ENCODE measurements at places on chromosomes 11 and 22.

GRCh38 chr11:5300251-5300650 lies 1.5 kb downstream of the OR51B4 start:
- H3K4me1 ChIP-seq: no peaks in the 10 kb centered on the region
- no peak for DNase-seq
- H3K4me3 ChIP-seq: no peak overlapping the region
- H3K27me3 ChIP-seq: peaks cover 33% of the 10 kb centered on the region
- H3K36me3 ChIP-seq: no peaks in the 10 kb centered on the region
- no peak overlapping the region for H3K27ac ChIP-seq

DNA sequence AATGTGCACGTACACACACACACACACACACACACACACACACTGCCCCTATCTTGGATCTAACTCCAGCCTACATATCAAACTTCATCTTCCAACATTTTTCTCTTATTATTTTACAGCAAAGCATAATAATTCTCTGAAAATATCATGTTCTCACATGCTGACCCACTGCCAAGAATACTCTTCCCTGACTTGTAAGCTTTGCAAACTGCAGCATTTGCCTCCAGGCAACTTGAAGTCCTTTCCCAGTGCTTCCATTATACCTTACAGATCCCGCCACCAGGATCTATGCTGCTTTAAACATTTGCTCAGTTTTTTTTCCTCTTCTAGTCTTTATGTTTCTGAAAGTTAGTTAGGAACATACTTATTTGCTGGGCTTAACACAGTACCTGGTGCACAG lies 483.3 kb upstream of the ARHGAP42 start:
- H3K36me3 ChIP-seq: no peaks in the 10 kb centered on the region
- no peak for DNase-seq
- H3K4me1 ChIP-seq: no peaks in the 10 kb centered on the region
- H3K4me3 ChIP-seq: no peak overlapping the region

DNA sequence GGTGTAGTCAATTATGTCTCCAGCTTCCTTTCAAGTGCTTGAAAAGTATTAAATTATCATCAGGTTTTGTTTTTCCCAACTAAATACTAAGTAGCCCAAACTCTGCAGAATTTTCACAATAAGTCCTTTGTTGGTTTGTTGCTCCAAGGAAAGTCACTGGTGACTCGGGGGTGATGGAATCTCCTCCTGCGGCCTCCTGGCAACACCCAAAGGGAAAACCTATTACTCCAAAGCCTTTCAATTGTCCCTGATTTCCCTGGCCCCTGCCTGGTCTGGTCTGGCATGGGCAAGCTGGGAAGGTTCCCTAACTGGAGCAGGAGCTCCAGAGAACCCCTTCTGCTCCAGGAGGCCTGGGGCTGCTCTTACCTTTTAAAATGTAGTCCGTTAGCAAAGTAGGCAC lies 47.9 kb downstream of the FEZ1 start:
- H3K4me3 ChIP-seq: no peak overlapping the region
- H3K27ac ChIP-seq: no peak overlapping the region
- DNase-seq: no peak
- H3K36me3 ChIP-seq: peaks cover 2% of the 10 kb centered on the region
- H3K4me1 ChIP-seq: peaks cover 3% of the 10 kb centered on the region

GRCh38 chr11:69674267-69674885 lies 777 bp downstream of the LTO1 start:
- DNase-seq: no peak
- H3K4me1 ChIP-seq: peaks cover 28% of the 10 kb centered on the region
- peak overlapping the region; percentile 91 for H3K27ac ChIP-seq
- no peaks in the 10 kb centered on the region for H3K27me3 ChIP-seq
- peak overlapping the region; percentile 94 for H3K4me3 ChIP-seq

GRCh38 chr11:73734993-73735392 lies 25.9 kb downstream of the RAB6A start:
- no peaks in the 10 kb centered on the region for H3K36me3 ChIP-seq
- H3K27me3 ChIP-seq: no peaks in the 10 kb centered on the region
- peaks cover 14% of the 10 kb centered on the region for H3K4me1 ChIP-seq
- DNase-seq: no peak
- no peak overlapping the region for H3K4me3 ChIP-seq

DNA sequence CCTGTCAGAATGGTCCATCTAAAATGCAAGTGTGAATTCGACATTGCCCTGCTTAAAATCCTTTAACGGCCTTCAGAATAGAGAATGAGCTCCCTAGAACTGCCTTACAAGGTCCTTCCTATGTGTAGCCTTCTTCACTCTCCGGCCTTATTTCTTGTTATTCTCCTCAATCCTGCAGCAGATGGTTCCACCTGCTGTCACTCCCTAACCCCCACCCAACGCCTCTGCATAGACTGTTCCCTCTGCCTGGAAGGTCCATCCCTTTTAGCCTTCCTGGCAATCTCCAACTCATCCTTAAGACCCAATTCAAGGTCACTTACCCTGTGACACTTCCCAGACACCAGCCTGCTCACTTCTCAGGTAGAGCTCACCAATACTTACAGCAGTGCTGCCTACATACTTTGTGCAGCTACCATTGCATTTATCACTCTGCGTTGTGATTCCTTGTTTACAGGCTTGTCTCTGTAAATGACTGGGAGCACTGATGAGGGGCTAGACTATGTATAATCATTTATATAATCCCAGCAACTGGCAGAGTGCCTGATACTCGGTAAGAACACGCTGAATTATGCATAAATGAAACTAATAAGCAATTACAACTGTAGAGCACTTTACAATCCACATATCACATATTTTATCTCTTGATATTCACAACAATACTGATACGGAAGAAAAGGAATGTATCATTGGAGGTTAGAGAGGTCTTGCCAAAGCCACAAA lies 58.9 kb downstream of the CLPB start:
- H3K4me1 ChIP-seq: peaks cover 9% of the 10 kb centered on the region
- no peak for DNase-seq
- no peaks in the 10 kb centered on the region for H3K27me3 ChIP-seq
- peaks cover 16% of the 10 kb centered on the region for H3K36me3 ChIP-seq
- no peak overlapping the region for H3K27ac ChIP-seq

DNA sequence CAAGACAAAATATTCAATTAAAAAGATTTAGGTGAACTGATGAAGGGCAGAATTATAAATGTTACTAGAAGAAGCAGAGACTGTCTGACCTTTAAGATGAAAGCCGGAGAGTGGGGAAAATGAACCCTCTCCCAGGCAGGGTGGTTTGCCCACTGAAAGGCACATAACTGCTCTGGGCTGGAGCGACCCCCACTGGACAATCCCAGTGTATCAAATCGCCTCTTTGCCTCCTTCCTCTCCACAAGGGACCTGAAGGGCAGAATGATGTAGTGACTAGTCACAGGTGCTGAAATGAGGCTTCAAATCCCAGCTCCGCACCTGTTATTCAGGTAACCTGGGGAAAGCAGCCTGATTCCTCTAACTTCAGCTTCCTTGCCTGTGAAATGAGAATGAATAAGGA lies 69.0 kb downstream of the EFCAB6 start:
- H3K4me1 ChIP-seq: no peaks in the 10 kb centered on the region
- peaks cover 2% of the 10 kb centered on the region for H3K36me3 ChIP-seq
- peaks cover 20% of the 10 kb centered on the region for H3K27me3 ChIP-seq
- DNase-seq: no peak
- H3K4me3 ChIP-seq: no peak overlapping the region

- no peak for DNase-seq
- peaks cover 51% of the 10 kb centered on the region for H3K4me1 ChIP-seq
- no peaks in the 10 kb centered on the region for H3K36me3 ChIP-seq
- H3K27ac ChIP-seq: peak overlapping the region; percentile 98
Measured at GRCh38 chr11:65891219-65892136, 1.0 kb downstream of the CCDC85B start.

DNA sequence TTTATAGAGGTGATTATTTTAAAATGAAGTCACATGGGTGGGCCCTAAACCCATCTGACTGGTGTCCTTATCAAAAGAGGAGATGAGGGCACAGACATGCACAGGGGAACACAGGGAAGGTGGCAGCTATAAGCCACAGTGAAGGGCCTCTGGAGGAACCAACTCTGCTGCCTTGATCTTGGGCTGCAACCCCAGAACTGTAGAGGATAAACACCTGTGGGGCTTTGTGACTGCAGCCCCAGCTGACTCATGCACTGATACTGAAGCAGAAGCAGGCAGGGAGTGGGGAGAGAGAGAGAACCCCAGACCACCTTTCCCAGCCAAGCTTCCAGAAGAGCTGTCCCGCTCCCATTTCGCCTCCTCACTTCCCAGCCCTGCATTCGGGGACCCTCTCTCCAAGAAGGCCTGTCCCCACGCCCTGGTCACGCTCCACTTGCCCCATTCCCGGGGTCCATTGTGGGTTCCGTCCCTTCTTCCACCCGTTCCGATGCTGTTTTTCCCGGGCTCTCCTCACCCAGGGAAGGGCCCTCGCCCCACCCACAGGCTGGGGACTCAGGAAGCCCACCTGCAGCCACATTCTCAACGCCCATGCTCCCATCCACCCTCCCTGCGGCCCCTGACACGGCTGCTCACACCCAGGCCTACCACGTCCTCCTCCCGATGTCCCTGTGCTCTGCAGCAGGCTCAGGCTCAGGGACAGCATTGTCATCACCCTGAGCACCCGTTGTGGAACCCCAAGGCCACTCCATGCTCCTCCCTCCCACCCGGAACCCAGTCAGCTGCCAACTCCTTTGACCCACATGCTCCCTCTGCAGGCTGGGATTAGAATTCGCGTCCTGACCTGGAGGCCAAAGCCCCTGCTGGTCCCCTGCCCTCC lies 90.8 kb upstream of the SHANK2 start:
- H3K4me1 ChIP-seq: no peaks in the 10 kb centered on the region
- peaks cover 1% of the 10 kb centered on the region for H3K36me3 ChIP-seq
- H3K27me3 ChIP-seq: peaks cover 52% of the 10 kb centered on the region
- no peak for DNase-seq
- H3K27ac ChIP-seq: no peak overlapping the region

- DNase-seq: no peak
- peak overlapping the region; percentile 45 for H3K27ac ChIP-seq
- H3K36me3 ChIP-seq: no peaks in the 10 kb centered on the region
- H3K4me3 ChIP-seq: no peak overlapping the region
- H3K27me3 ChIP-seq: no peaks in the 10 kb centered on the region
Measured at GRCh38 chr11:120431633-120432032, 79.9 kb upstream of the GRIK4 start.

- peak; percentile 0 for DNase-seq
- no peak overlapping the region for H3K27ac ChIP-seq
- H3K36me3 ChIP-seq: no peaks in the 10 kb centered on the region
- H3K27me3 ChIP-seq: peaks cover 13% of the 10 kb centered on the region
Measured at GRCh38 chr11:1075341-1075911, 752 bp downstream of the MUC2 start.

DNA sequence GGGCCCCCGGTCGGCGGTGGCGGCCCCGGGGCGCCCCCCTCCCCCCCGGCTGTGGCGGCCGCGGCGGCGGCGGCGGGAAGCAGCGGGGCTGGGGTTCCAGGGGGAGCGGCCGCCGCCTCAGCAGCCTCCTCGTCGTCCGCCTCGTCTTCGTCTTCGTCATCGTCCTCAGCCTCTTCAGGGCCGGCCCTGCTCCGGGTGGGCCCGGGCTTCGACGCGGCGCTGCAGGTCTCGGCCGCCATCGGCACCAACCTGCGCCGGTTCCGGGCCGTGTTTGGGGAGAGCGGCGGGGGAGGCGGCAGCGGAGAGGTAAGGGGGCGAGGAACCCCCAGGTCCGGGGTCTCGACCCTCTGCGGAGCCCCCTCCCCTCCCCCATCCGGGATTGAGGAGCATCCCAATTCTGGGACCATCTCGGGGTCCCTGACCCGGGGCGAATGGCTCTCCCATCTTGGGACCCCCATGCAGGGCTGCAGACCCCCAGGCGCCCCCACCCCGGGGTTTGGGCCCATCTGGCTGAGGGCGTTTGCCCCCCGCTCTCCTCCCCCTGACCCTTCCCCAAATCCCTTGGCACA lies 431 bp downstream of the KMT2A start:
- DNase-seq: peak; percentile 41
- peak overlapping the region; percentile 98 for H3K4me3 ChIP-seq

- no peaks in the 10 kb centered on the region for H3K4me1 ChIP-seq
- no peaks in the 10 kb centered on the region for H3K36me3 ChIP-seq
- no peaks in the 10 kb centered on the region for H3K27me3 ChIP-seq
Measured at GRCh38 chr11:133026952-133027351, 505.3 kb downstream of the OPCML start.

DNA sequence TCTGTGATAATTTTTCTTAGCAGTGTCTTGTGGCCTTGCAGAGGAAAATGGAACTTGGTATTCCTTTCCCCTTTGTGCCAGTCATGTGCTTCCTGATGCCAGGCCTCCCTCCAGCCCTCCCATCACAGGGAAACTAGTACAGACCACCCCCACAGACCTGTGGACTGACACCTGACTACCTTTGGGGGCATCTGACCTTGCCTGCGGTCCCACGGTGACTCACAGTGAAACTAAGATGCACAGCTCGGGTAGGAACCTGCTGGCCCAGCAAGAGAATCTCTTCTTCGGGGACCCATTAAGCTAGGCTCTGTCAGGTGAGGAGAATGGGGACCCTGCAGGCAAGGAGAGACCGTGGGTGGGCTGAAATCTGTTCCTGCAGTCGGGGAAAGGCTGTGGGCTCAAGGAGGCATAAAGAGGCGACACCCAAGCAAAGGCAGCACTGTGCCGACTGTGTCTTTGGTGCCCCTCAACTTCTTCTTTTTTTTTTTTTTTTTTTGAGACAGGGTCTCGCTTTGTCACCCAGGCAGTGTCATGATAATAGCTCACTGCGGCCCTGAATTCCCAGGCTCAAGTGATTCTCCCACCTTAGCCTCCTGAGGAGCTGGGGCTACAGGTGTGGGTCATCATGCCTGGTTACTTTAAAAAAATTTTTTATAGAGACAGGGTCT lies 20.8 kb upstream of the PEX26 start:
- no peak overlapping the region for H3K4me3 ChIP-seq
- peaks cover 28% of the 10 kb centered on the region for H3K27me3 ChIP-seq
- H3K36me3 ChIP-seq: peaks cover 2% of the 10 kb centered on the region

DNA sequence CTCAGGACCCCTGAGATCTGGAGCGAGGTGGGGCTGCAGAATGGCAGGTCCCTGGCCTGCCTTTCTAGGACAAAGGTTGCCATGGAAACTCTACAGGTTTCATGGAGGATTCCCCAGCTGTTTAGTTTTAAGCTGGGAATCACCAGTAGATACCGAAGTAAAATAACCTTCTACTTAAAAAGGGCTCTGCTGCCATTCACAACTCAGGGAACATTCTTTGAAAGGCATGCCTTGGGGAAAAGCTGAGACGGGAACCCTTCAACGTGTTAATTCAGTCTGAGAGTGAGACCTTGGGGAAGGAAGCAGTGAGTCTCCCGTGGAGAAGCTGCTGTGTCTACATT lies 493.3 kb downstream of the BRD1 start:
- H3K4me1 ChIP-seq: no peaks in the 10 kb centered on the region
- no peak overlapping the region for H3K4me3 ChIP-seq
- H3K27ac ChIP-seq: no peak overlapping the region
- H3K27me3 ChIP-seq: peaks cover 36% of the 10 kb centered on the region

- no peaks in the 10 kb centered on the region for H3K27me3 ChIP-seq
- H3K4me3 ChIP-seq: peak overlapping the region; percentile 19
- no peak overlapping the region for H3K27ac ChIP-seq
- H3K4me1 ChIP-seq: peaks cover 4% of the 10 kb centered on the region
Measured at GRCh38 chr22:19810381-19811201, 44.1 kb downstream of the GNB1L start.
